ENCODE measurements at places on chromosomes 2 and 18. TPM values are rescaled to one million over a fixed set of nuclear protein-coding genes. Genes with fewer than 3 reads are reported as not detected.
A peak's percentile ranks its signal among the peaks of the same experiment; 100 is the strongest.

GAREM2 gene
- 0.28 TPM for total RNA-seq

- peaks cover 10% of the 10 kb centered on the region for H3K4me1 ChIP-seq
- no peak for DNase-seq
- H3K27me3 ChIP-seq = no peaks in the 10 kb centered on the region
- H3K36me3 ChIP-seq = no peaks in the 10 kb centered on the region
These were observed 29.2 kb upstream of the MBOAT2 start for GRCh38 chr2:9032536-9033255.

ZBTB14 gene
- total RNA-seq = 10.0 TPM

GRCh38 chr18:58691256-58691655 lies 20.0 kb downstream of the MALT1 start:
- no peak overlapping the region for H3K4me3 ChIP-seq
- no peak for DNase-seq
- peaks cover 22% of the 10 kb centered on the region for H3K36me3 ChIP-seq
- H3K27me3 ChIP-seq = no peaks in the 10 kb centered on the region

DNA sequence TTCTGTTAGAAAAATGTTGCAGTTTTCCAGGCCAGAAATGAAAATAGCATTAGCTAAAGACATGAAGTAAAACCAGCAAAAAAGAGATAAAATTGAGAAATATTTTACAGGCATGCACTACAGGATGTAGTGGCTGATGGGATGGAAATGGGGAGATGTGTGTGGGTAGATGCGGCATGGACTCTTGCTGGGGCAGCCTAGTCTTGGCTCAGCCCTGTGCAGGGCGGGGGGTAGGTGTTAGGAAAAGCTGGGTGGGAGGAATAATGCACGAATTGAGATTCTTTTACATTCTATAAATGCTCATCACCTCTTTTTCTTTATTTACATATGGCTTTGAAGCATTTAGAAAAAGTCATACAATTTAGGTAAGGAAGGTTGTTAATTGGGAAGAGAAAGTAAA lies 334.2 kb downstream of the NUP35 start:
- H3K4me1 ChIP-seq = no peaks in the 10 kb centered on the region
- H3K4me3 ChIP-seq = no peak overlapping the region
- no peaks in the 10 kb centered on the region for H3K36me3 ChIP-seq
- no peak for DNase-seq

GRCh38 chr2:203688798-203689197 lies 17.6 kb upstream of the CD28 start:
- H3K36me3 ChIP-seq = no peaks in the 10 kb centered on the region
- H3K27ac ChIP-seq = no peak overlapping the region
- peak; percentile 78 for DNase-seq
- H3K4me1 ChIP-seq = peaks cover 22% of the 10 kb centered on the region
- H3K27me3 ChIP-seq = no peaks in the 10 kb centered on the region
- H3K4me3 ChIP-seq = no peak overlapping the region

- no peak for DNase-seq
- H3K4me3 ChIP-seq = no peak overlapping the region
- H3K27me3 ChIP-seq = no peaks in the 10 kb centered on the region
- H3K4me1 ChIP-seq = no peaks in the 10 kb centered on the region
These were observed 92.5 kb upstream of the LRP1B start for GRCh38 chr2:142223309-142223708.

GRCh38 chr2:234128606-234129005 lies 78.1 kb downstream of the SPP2 start:
- H3K36me3 ChIP-seq = no peaks in the 10 kb centered on the region
- no peak overlapping the region for H3K4me3 ChIP-seq
- peaks cover 20% of the 10 kb centered on the region for H3K27me3 ChIP-seq
- DNase-seq = no peak

- DNase-seq = no peak
- no peaks in the 10 kb centered on the region for H3K4me1 ChIP-seq
- H3K27me3 ChIP-seq = no peaks in the 10 kb centered on the region
- no peaks in the 10 kb centered on the region for H3K36me3 ChIP-seq
These were observed 93.5 kb downstream of the SCN3A start for GRCh38 chr2:165110394-165110793.

TGFA gene
- not detected for total RNA-seq

COL6A3 gene
- 1,501 TPM for total RNA-seq

DNA sequence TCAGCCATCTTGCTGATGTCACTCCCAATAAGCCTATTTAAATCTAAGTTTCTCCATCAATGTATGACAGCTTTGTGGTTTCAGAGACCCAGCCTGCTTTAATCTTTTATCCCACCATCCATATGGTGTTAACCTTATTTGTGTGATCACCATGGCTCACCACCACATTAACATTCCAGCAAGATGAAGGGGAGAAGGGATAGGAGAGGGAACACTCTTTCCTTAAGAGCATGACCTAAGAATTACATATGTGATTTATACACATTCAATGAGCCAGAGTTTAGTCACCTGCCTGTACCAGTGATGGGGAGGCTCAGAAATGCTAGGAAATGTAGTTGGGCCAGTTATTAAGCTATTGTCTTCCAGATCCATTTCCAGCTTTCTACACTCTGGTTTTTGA lies 44.5 kb upstream of the CHN1 start:
- H3K27me3 ChIP-seq = no peaks in the 10 kb centered on the region
- peak; percentile 65 for DNase-seq
- H3K4me3 ChIP-seq = no peak overlapping the region
- no peak overlapping the region for H3K27ac ChIP-seq

DNA sequence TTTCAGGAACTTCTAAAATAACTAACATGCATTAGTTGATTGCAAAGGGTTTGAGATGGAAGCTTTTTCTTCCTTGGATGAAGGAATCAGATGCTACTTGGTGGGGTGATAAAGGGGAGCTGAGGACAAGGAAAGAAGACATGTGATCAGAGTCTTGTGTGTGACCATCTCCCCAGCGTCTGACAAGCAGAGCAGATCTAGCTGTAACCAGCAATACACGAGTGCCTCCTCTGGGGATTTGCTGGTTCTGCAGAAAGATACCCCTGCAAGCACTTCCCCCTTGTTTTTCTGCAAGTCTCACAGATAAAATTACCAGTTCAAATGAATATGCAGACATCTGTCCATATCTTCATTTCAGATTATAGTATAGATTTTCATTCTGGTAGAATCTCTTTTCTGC lies 2.7 kb downstream of the CDH7 start:
- H3K27me3 ChIP-seq = no peaks in the 10 kb centered on the region
- H3K27ac ChIP-seq = no peak overlapping the region
- no peak for DNase-seq
- no peak overlapping the region for H3K4me3 ChIP-seq
- H3K4me1 ChIP-seq = no peaks in the 10 kb centered on the region
- H3K36me3 ChIP-seq = no peaks in the 10 kb centered on the region

GRCh38 chr2:48482313-48482712 lies 47.6 kb upstream of the STON1 start:
- H3K4me3 ChIP-seq = no peak overlapping the region
- peaks cover 7% of the 10 kb centered on the region for H3K36me3 ChIP-seq
- DNase-seq = peak; percentile 88
- no peaks in the 10 kb centered on the region for H3K27me3 ChIP-seq
- no peak overlapping the region for H3K27ac ChIP-seq

DNA sequence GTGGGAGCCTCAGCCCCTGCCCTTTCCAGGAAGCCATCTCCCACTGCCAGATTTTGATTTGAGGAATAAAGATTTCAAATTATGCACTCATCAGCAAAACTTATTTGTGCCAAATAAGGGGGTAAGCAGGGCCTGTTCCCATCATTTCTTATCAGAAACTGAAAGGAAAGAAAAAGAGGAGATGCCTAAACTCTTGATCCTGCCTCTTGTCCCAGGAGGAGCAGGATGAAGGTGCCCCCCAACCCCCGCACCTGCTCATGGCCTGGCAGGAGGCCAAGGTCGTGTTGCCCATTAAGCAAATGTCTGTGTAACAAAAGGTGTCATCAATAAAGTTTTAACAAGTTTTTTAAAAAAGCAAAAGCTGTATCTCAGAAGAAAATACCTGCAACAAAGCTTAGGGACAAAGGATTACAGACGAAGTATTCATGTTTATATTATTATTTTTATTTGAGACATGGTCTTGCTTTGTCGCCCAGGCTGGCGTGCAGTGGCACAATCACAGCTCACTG lies 80.0 kb downstream of the INPP5D start:
- H3K4me3 ChIP-seq = no peak overlapping the region
- no peaks in the 10 kb centered on the region for H3K36me3 ChIP-seq
- no peak overlapping the region for H3K27ac ChIP-seq
- H3K4me1 ChIP-seq = no peaks in the 10 kb centered on the region
- no peak for DNase-seq

GRCh38 chr2:232492963-232493700 lies 5.5 kb upstream of the ECEL1 start:
- DNase-seq = no peak
- no peak overlapping the region for H3K27ac ChIP-seq
- no peaks in the 10 kb centered on the region for H3K4me1 ChIP-seq
- no peaks in the 10 kb centered on the region for H3K36me3 ChIP-seq
- H3K27me3 ChIP-seq = peaks cover 55% of the 10 kb centered on the region
- H3K4me3 ChIP-seq = no peak overlapping the region

KATNAL2 gene
- 1.4 TPM for total RNA-seq

- H3K27me3 ChIP-seq = no peaks in the 10 kb centered on the region
- peaks cover 15% of the 10 kb centered on the region for H3K4me1 ChIP-seq
- no peak overlapping the region for H3K4me3 ChIP-seq
- H3K27ac ChIP-seq = no peak overlapping the region
- no peaks in the 10 kb centered on the region for H3K36me3 ChIP-seq
These were observed 52.1 kb upstream of the CTIF start for GRCh38 chr18:48486754-48487153.

TM4SF20 gene
- under 0.01 TPM for total RNA-seq

ARHGAP15 gene
- total RNA-seq = not detected

DNA sequence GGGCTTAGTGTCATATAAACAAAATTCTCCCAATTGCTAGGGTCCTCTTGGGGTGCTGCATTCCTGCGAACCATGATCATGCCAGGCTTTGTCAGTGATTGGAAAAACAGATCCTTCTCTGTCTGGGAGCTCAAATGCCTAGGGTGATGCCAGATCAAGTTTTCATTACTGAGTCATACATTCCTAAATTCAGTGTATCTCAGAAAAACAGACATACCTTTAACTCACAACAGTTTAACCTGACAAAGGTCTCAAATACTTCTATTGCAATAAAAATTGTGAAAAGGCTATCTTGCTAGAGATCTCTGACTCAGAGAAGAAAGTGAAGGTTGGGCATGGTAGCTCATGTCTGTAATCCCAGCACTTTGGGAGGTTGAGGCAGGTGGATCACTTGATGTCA lies 86.9 kb downstream of the SH3YL1 start:
- no peaks in the 10 kb centered on the region for H3K4me1 ChIP-seq
- H3K27me3 ChIP-seq = no peaks in the 10 kb centered on the region
- no peak overlapping the region for H3K27ac ChIP-seq
- no peak overlapping the region for H3K4me3 ChIP-seq
- no peak for DNase-seq

- H3K27me3 ChIP-seq = no peaks in the 10 kb centered on the region
- no peaks in the 10 kb centered on the region for H3K36me3 ChIP-seq
- H3K27ac ChIP-seq = no peak overlapping the region
- DNase-seq = no peak
These were observed 617.4 kb upstream of the NRXN1 start for GRCh38 chr2:51649366-51649765.

GRCh38 chr2:171159372-171160118 lies 1.1 kb downstream of the TLK1 start:
- no peaks in the 10 kb centered on the region for H3K36me3 ChIP-seq
- no peaks in the 10 kb centered on the region for H3K27me3 ChIP-seq
- H3K4me1 ChIP-seq = no peaks in the 10 kb centered on the region
- H3K4me3 ChIP-seq = peak overlapping the region; percentile 88

GRCh38 chr2:8438476-8438875 lies 243.4 kb upstream of the ID2 start:
- H3K36me3 ChIP-seq = no peaks in the 10 kb centered on the region
- no peak overlapping the region for H3K27ac ChIP-seq
- H3K27me3 ChIP-seq = peaks cover 2% of the 10 kb centered on the region
- no peak overlapping the region for H3K4me3 ChIP-seq
- H3K4me1 ChIP-seq = no peaks in the 10 kb centered on the region

GRCh38 chr2:8520791-8521344 lies 161.0 kb upstream of the ID2 start:
- no peaks in the 10 kb centered on the region for H3K4me1 ChIP-seq
- H3K4me3 ChIP-seq = no peak overlapping the region
- peaks cover 21% of the 10 kb centered on the region for H3K27me3 ChIP-seq
- no peak for DNase-seq

DNA sequence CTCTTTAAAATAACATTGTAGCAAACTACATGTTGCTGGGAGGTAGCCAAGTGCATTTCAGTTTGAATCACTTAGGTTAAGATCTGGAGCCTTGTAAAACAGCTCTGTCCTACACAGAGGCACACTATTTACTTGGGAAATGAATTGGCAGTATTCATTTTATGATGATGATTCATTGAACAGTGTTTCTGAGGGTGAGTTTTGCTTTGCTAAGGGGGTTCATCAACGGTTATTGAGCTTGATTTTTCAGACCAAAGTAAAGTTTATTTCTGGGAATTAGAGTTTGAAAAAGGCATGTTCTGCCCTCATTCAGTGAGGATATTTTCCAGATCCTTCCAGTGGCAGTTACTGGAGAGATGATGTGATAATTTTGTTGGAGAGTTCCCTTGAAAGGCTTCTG lies 55.6 kb downstream of the CCDC85A start:
- no peak overlapping the region for H3K4me3 ChIP-seq
- no peaks in the 10 kb centered on the region for H3K4me1 ChIP-seq
- no peaks in the 10 kb centered on the region for H3K27me3 ChIP-seq
- DNase-seq = peak; percentile 7
- no peak overlapping the region for H3K27ac ChIP-seq
- H3K36me3 ChIP-seq = no peaks in the 10 kb centered on the region

GRCh38 chr2:64404743-64405142 lies 49.2 kb upstream of the LGALSL start:
- no peak overlapping the region for H3K4me3 ChIP-seq
- no peak overlapping the region for H3K27ac ChIP-seq
- H3K27me3 ChIP-seq = peaks cover 7% of the 10 kb centered on the region
- peaks cover 12% of the 10 kb centered on the region for H3K4me1 ChIP-seq
- no peak for DNase-seq

DNA sequence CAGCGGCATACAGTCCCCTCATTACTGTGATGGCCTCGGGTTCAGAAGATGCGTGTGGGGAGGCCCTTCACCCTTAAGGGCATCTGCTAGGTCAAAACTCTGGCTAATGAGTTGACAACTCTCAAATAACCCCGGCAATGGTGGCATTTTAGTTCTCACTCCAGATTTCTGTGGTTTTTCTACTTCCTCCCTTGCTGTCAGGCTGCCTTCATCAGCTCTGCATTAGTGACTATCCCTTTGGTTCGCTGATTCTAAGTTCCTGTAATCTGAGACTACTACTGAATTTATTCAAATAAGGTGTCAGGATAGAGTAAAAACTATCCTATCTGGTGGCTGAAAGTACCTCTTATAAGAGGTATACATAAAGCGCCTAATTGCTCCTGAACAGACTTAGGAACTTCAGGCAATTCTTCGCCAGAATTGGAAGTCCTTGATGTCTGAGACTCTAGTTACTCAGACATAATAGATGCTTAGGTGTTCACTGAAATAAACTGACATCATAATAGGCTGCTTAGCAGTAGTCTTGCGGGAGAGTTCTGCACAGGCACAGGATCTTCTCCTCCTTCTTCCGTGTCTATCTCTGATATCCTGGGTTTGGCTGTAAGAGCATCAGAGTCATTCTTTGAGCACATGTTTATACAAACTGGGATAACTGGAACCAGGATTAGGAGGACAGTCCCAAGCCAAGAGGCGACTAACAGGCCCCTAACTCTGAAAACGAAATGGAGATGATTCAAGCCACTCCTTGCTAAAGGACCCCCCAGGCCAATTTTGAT lies 194.5 kb downstream of the DNER start:
- no peak overlapping the region for H3K27ac ChIP-seq
- H3K27me3 ChIP-seq = no peaks in the 10 kb centered on the region
- H3K4me3 ChIP-seq = no peak overlapping the region
- no peaks in the 10 kb centered on the region for H3K36me3 ChIP-seq
- DNase-seq = no peak

GRCh38 chr2:205405752-205406151 lies 276.5 kb upstream of the NRP2 start:
- no peaks in the 10 kb centered on the region for H3K27me3 ChIP-seq
- DNase-seq = peak; percentile 94
- H3K4me1 ChIP-seq = peaks cover 9% of the 10 kb centered on the region

SERPINB13 gene
- total RNA-seq = not detected

Measured in IMR-90 (cell line).